Immature natural killer cell (primary cell): ENCODE measurements at places on chromosomes 16 and 17.

GRCh38 chr17:29683481-29683880 lies 60.8 kb upstream of the CORO6 start:
- no peak for DNase-seq

GRCh38 chr17:15890279-15890892 lies 54.5 kb upstream of the ADORA2B start:
- DNase-seq, result no peak

GRCh38 chr16:65083164-65083857 lies 38.6 kb downstream of the CDH11 start:
- no peak for DNase-seq

GRCh38 chr16:54303613-54304012 lies 17.0 kb upstream of the IRX3 start:
- no peak for DNase-seq

DNA sequence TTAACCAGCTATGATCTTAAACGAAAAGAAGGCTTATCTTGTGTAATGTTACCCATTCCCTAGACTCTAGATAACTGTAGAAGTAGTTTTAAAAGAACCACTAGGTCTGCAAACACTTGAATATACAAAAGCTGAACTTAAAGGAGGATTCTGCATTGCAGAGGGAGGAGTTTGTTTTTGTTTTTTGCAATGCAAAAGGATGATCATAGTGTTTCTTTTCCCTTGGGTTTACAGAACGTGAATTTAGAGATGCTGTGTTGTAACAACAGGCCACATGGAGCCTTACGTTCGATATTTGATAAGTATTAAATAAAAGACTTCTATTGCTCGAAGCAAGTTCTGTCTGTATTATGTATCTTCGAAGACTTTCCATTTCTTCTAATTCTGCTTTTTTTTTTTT lies 77.6 kb downstream of the CHD9 start:
- DNase-seq, result no peak

- DNase-seq, result no peak
Measured at GRCh38 chr16:175011-175949, 1.2 kb upstream of the HBA1 start.

DNA sequence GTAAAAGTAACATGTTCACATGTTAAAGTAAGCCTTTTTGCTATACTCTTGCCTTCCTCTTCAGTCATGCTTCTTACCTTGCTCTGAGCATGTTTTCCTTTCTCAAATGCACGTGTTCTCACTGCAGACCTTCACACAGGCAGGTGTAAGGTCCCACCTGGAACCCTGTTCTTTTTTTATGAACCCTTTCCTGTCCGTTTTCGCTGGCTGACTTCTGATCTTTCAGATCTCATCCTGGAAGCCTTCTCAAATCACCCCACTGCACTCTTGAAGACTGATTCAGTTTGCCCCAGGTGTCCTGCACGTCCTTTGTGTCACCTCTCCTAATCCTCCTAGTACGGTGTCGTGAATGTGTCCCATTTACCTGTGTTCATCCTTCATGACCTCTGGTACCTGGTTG lies 313.6 kb downstream of the SNX29 start:
- DNase-seq, result no peak

DNA sequence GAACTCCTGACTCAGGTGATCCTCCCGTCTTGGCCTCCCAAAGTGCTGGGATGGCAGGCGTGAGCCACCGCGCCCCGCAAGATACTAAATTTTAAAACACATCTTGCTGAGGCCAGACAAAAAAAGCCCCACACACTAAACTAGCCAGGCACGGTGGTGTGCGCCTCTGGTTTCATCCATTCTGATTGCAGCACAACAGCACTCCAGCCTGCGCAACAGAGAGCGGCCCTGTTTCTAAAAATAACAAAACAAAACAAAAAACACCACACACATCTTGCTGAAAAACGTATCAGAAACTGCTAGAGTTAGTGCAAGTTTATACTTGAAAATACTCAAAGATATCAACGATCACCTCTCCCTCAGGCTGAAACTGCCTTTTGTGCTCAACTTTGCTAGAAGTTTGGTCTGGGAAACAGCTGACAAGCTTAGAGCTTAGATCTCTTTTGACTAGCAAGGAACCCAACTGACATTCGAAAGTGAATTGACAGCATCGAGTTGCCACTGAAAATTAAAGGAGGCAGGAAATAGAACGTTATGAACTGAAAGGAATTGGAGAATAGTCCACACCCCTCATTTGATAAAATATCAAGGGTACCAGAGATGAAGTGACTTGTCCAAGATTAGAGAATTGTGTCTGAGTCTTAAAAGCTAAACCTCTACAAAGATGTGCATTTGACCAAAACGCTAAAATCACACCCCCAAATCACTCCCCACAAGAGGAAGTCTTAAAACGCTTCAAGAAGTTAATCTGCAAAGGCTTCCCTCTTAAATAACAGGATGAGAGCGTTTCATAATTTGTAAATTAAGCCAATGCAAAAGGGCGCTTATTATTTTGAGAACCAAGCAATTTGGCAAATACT lies 908 bp downstream of the COG4 start:
- no peak for DNase-seq

DNA sequence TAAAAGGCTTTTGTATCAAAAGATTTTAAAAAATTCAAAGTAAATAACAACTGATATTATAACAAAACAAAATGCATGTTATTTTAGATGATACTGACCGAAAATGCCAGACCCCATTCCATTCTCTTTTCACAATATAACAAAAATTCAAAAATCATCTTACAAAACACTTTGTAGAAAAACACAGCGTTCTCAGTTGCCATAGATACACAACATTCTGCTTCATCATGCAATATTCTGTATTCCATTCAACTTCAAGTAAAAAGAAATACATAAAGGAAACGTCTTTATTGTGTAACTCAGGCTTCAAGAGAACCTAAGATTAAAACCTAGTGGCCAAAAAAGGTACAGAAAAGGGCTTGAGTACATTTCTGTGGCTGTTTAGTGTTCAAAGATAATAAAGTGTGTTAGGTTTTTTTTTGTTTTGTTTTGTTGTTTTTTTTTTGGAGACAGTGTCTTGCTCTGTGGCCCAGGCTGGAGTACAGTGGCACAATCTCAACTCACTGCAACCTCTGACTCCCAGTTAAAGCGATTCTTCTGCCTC lies 250.5 kb downstream of the CEP112 start:
- no peak for DNase-seq

DNA sequence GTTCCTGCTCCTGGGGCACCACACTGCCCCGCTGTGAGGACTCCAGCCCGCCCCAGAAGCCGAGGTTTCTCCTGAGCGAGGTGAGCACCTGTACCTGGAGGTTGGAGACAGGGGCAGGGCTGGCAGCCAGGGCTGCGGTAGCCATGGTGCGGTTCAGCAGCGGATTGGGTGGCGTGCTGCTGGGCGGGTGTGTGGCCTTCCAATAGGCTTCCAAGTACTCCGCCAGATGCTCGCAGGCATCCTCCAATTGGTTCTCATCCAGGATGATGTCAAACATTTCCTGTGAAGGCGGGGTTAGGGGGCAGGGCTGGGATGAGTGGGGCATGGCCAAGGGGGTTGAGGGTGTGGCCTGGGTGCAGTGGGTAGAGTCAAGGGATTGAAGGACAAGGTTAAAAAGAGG lies 11.3 kb upstream of the ARL5C start:
- no peak for DNase-seq

DNA sequence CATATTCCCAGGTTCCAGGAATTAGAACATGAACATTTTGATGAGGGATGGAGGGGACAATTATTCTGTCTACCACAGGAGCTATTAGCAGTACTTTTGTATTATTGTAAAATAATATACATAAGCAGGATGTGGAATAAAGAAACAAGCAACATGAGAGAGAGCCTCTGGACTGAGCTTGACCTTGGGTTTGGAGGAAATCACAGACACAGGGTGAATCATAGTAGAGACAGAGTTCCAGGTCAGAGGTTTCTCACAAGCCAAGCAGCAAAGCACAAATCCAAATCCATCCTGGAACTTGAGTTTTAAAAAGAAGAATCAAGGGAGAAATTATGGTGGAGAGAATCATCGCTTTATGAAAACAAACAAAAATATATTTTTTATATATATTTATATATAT lies 5.1 kb downstream of the KRT31 start:
- no peak for DNase-seq
